ENCODE measurements at places on chromosomes 7 and 10.

DNA sequence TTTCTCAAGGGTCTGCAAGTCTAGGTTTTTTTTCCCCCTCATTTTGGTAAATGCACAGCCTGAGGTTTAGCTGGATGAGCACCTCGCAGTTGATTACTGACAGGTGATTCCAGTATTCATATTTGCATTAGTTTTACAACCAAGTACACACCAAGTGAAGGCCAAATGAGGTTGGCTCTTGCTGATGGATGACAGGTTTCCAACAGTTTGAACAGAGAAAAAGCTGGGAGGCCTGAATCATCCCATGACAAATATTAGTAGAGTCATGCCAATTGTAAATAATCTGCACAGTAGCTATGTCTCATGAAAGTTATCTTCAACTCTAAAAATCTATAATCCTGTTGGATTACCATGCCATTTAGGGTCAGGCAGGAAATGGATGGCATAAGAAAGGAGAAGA is 399.8 kb downstream of the HTR7 start:
- DNase-seq: no peak

DNA sequence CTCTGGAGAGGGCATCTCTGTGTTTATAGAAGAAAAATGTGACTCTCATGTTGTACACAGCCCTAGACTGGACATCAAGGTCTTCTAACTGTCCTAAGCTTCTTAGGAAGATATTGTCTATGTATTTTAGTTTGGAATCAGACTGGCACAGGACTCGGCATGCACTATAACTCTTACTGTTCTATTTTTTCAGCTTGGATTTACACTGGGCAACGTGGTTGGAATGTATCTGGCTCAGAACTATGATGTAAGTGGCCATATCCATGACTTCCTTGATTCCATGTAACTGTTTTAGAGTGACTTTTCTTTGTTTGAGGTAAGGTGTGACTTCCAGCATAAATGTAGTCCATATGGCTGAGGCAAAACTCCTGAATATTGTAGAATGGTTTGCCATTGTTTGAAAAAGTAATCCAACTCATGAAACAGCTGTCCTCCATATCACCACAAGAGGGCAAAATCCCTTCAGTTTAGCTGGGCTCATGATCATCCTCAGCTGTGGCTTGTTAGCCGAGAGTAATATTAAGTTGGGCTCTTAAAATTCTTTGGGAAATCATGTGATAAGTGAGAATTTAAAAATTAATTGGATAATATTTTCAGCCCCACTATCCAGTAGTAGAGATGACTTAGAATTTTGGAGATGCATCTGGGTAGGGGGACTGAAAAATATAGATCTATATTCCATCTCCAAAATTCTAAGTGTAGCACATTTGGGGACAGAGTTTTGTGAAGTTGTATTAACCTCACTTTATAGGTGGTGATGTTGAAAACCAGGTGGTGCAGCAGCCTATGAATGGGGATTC is 10.4 kb downstream of the STMP1 start:
- DNase-seq: peak; percentile 31

DNA sequence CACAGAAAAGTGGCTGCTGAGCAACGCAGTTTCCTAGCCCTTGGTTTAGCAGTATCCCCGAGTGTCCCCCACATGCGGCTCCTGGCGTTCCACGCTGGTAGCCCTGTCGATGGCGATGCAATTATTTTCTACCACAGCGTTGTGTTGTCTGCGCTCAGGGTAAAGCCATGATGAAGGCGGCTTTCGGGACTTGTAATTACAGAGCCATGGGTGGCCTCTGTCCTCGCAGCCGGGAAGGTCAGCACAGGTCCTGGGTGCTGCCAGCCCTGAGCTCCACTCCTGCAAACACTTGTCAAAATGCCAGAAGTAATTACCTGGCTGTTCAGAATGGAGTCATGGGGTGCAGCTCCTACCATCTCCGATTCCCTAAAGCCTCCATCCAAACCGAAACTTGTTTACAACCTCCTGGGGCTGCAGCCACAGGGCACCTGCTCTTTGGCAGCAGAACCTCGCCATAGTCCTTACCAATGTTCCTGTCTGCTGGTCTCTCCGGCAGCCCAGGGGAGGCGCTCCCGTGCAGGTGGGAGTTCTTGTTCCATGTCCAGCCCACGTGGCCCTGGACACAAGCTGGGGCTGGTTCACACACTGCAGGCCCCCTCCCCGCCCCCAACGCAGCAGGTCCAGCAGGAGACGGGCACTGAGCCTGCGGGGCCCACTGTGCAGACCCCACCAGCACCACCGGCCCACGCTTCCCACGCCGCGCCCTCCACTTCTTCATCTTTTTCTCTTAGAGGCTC is 512.6 kb downstream of the PTPRN2 start:
- DNase-seq: no peak

DNA sequence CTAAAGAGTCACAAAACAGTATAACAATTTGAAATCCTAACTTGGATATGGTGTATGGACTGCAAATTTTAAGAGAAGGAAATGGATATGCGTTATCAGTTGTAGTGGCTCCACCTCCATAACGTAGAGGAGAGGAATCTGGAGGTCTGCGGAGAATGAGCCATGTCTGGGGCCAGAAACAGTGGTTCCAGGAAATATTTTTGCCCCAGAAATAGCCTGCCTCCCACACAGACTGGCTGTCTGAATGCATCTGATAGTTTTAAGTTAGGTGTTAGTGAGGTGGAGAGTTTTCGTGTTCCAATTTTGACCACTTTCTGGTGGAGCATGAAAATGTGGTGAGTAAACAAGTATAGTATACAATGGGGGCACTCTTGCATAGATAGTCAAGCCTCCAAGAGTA is 1.6 kb downstream of the PHTF2 start:
- no peak for DNase-seq

DNA sequence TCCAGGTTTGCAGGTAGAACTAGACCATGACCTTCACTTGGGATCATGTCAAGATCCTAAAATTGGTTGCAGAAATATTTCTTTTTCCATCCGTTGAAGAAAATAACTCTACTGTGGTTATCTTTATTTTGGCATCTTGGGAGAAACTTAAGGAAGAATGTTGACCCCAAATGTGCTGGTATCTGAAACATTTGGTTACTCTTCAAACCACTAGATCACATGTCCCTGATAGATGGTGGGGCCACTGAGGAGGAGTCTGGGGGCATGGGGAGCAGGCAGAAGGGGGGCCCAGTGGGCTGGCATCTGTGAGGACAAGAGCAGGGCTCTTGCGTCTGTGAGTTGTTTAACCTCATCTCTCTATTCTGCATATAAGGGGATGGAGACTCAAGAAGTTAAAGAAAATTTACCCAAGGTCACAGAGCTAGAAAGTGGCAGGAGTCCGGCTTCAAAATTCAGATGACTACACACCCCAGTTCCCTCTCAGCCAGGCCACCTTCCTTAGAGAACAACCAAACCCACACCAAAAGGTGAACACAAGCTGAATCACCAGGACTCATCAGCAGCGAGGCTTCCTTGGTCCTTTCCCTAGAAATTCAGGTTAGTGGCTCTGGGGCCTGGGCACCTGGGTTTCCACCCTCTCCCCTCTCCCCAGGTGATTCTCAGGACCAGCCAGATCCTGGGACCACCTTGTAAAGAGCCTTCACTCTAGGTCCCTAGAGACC is 40.6 kb upstream of the SRGN start:
- DNase-seq: no peak

DNA sequence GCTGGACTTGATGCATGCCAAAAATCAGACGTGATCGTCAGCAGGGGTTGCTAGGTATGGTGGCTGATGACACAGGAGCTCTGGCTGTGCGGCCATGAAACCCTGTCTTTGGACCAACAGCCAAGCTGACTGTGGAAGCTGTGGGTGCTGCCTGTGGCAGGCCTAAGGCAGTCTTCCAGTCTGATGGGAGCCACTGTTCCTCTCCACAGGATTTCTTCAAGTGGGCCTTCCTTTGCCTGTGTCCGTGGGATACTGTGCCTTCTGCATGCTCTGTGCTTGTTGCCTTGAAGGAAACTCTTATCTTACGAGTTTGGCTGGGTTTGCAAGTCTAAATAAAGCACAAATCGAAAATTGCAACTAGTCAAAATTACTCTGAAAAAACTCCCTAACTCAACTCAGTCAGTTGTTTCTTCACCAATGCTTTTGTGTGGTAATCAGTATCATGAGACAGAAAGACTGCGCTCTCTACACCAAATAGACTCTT is 101.9 kb upstream of the PDLIM1 start:
- no peak for DNase-seq

DNA sequence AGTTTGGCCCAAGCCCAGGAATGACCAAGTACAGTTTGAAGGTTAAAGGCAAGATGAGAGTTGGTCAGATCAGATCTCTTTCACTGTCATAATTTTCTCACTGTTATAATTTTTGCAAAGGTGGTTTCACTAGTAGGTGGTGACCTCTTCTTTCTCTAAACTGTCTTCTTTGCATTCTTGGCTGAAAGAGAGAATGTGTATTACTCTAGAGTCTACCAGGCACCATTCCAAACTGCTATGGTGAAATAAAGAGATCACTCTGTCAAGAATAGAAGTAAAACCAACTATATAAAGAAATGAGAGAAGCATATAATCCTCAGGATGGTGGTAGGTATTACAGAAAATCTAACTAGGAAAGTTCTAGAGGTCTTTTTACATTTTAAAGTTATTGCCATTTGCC is 72.7 kb downstream of the DYNC1I1 start:
- DNase-seq: no peak

- DNase-seq: no peak
These were observed 32.2 kb upstream of the MACC1 start for GRCh38 chr7:20249376-20249775.

DNA sequence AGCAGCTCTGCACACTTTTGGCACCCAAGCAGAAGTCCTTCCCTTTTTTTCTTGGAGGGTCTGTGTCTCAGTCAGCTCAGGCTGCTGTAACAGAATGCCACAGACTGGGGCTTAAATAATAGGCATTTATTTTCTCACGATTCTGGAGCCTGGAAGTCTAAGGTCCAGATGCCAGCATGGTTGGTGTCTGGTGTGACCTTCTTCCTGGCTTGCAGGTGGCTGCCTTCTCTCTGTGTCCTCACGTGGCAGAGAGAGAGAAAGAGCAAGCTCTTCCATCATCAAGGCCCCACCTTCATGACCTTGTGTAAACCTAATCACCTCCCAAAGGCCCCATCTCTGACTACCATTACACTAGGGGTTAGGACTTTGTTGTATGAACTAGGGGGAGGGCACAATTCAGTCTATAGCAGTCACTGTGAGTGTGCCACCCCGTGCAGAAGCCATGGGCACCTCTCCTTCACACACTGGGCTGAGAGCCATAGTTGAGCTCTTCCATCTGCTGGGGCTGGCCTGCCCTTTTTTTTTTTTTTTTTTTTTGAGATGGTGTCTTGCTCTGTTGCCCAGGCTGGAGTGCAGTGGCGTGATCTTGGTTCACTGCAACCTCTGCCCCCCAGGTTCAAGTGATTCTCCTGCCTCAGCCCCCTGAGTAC is 80.3 kb downstream of the OAT start:
- no peak for DNase-seq

DNA sequence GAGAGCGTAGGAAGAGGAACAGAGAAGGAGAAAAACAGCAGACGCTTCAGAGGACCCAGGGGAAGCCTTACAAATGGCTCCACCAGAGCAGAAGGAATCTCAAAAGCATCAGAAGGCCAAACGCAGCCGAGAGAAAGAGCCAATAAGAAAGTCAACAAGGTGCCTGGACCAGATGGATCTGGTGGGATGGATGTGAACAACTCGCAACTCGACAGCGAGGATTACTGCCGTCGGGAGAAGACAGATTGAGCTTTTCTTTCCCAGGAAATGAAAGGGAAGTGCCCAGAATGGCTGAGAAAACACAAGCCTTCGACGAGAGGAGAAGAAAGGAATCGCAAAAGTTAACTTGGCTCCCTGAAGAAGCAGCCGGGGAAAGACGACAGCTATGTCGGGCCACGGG is 132.8 kb upstream of the MGMT start:
- DNase-seq: no peak

- DNase-seq: no peak
These were observed 471.4 kb downstream of the PLXDC2 start for GRCh38 chr10:20287586-20287985.

- no peak for DNase-seq
These were observed 57.5 kb upstream of the SP4 start for GRCh38 chr7:21370283-21370982.

DNA sequence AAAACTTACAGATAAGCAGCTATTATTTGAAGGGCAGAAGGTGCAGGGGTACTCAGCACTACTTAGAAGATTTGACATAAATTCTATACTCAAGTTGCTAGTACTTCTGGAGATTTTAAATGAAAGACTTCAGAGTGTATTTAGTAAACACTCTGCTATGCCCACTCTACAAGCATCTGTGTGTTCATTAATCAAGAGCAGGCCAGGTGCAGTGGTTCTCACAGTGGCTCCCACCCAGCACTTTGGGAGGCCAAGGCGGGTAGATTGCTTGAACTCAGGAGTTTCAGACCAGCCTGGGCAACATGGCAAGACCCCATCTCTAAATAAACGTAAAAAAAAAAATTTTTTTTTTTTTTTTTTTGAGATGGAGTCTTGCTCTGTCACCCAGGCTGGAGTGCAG is 38.9 kb upstream of the TOMM7 start:
- DNase-seq: peak; percentile 29

GRCh38 chr10:71471957-71472365 is 75.2 kb downstream of the CDH23 start:
- no peak for DNase-seq

- DNase-seq: no peak
These were observed 6.5 kb upstream of the WASL start for GRCh38 chr7:123755338-123755737.

DNA sequence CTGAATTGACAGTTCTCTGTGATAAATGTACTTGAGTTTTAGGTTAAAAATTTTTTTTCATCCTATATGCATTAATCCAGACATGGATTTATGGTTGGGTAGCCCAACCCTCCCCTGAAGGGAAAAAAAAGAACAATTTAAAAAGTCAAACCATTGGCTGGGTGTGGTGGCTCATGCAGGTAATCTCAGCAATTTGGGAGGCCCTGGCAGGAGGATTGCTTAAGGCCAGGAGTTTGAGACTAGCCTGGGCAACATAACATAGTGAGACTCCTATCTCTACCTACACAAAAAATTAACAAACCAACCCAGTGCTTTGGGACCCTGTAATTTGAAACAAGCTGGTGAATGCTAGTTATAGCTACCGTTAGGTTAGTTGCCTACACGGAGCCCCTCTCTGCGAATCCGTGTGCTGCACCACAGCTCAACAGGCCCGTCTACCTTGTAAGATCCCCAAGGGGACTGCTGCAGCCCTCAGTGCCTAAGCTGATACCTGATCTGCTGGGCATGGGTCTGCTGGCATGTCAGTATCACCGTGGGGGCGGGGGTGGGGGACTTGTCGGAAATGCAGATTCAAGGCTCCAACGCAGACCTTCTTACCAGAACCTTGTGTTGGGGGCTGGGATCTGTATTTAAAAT is 32.8 kb downstream of the TSPAN14 start:
- DNase-seq: no peak
